ENCODE measurements at places on chromosomes 13 and 19.
A peak's percentile ranks its signal among the peaks of the same experiment; 100 is the strongest.

DNA sequence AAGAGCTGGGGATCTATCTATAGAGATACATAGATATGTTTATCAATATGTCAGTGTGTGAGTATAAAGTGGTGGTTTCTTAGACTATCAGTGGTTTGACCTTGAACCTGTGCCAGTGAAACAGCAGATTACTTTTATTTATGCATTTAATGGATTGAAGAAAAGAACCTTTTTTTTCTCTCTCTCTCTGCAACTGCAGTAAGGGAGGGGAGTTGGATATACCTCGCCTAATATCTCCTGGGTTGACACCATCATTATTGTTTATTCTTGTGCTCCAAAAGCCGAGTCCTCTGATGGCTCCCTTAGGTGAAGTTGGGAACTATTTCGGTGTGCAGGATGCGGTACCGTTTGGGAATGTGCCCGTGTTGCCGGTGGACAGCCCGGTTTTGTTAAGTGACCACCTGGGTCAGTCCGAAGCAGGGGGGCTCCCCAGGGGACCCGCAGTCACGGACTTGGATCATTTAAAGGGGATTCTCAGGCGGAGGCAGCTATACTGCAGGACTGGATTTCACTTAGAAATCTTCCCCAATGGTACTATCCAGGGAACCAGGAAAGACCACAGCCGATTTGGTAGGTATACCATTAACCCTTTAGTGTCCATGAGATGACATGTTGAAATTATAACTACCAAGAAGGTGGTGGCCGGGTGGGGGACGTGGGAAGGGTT, 880 bp downstream of the FGF9 start:
- no peak for DNase-seq

DNA sequence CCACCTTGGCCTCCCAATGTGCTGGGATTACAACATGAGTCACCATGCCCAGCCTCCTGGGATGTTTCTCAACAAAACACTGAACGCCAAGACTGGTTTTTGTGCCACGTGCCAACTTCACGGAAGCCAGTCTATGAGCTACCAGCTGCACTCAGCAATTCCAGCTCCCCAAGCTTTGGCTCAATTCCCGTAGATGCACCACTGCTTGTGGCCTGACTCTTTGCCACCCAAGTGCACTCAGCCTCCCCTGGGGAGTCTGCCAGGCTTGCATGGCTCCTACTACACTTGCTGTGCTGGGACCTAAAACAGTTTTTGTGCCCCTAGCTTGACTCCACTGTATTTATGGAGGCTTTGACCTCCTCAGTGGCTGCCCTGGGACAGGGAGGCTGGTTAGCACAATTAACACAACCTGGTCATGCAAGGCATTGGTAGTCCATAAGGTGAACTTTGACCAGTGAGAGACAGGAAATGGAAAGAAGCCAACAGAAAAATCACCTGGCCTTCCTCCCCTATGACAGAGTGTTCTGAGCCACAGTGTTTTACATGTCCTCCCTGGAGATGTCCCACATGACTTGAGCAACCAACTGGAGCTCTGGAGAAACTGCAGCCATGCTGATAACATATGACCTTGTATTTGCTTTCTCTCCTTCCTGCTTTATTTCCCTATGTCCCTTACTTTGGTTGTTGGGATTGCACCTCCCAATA, 1173.1 kb downstream of the UQCRFS1 start:
- DNase-seq = no peak

GRCh38 chr13:90680826-90681225, 666.7 kb upstream of the MIR17HG start:
- DNase-seq = no peak

GRCh38 chr19:10126213-10126639, 6.5 kb upstream of the EIF3G start:
- DNase-seq = no peak

GRCh38 chr13:98664047-98664446, 87.1 kb upstream of the STK24 start:
- DNase-seq = peak; percentile 45

DNA sequence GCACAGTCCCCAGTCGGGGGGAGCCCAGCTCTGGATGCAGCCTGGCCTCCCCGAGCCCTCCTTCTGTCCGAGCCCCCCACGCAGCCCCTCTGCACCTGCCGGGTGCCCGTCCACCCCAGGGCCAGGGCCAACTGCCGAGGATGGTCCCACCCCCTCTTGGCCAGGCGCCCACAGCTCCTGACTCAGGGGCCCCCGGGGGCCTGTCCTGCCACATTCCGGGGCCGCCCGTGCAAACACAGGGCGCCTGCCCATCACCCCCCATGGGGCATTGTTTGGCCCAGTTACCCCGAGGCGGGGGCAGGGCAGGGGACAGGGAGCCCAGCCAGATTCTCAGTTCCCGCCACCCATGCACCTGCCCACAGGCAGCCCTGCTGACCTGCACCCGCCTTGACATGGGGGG, 5.3 kb upstream of the TCF3 start:
- no peak for DNase-seq

DNA sequence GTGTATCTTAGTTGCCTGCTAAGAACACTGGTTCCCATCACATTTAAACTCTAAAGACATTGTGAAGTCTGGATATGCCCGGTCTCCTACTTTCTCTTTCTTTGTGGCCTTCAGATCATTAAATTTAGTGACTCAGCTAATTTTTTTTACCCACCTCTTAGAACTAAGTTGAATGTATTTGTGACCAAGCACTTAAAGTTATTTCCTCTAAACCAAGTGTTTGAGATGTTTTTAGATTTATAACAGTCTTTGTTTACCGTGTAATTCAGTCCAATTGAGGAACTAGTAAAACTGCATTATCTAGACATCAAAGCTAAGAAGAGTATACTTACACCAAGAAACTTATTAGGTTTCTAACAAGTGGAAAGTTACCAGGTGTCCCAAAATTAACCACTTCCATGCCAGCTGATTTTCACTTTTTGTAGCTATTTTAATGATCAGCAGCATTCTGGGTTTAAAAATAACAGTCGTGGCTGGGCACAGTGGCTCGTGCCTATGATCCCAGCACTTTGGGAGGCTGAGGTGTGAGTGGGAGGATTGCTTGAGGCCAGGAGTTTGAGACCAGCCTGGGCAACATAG, 53.1 kb downstream of the ARHGAP35 start:
- no peak for DNase-seq

DNA sequence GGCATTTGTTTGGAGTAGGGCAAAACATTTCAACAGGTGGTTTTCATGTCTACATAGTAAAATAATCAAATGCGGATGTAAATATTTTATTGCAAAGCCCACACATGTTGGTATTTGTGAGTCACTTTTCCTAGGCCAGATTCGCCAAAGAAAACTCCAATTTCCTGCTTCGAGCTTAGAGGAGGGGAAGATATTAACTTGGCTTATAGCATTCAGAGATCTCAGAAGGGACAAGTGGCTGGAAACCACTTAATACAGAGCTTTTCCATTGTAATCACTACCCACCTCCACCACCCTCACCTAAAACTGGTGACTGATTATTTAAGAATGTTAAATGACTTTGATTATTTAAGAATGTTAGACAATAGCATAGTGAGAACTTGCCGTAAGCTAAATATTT, 530.6 kb upstream of the SPRY2 start:
- no peak for DNase-seq

GRCh38 chr13:30880151-30880855, 25.8 kb upstream of the MEDAG start:
- no peak for DNase-seq

- no peak for DNase-seq
Observed at GRCh38 chr13:63497601-63498000, 2082.0 kb upstream of the PCDH20 start.

- DNase-seq = no peak
Observed at GRCh38 chr19:6997679-6998445, 23.4 kb downstream of the MBD3L2B start.

- DNase-seq = no peak
Observed at GRCh38 chr13:46654951-46655350, 102.0 kb downstream of the LRCH1 start.

- DNase-seq = no peak
Observed at GRCh38 chr13:111423168-111423785, 102.8 kb downstream of the TEX29 start.

- no peak for DNase-seq
Observed at GRCh38 chr13:95256091-95256490, 45.2 kb downstream of the ABCC4 start.

Data from stimulated activated CD8-positive, alpha-beta memory T cell treated with anti-CD3 and anti-CD28 coated beads, Interleukin-7, amount 100 ng/mL, for 4 hours (primary cell).